Stimulated activated CD8-positive, alpha-beta memory T cell treated with anti-CD3 and anti-CD28 coated beads, Interleukin-4, amount 100 ng/mL, for 4 hours (primary cell): ENCODE measurements at places on chromosomes 2 and 18.

DNA sequence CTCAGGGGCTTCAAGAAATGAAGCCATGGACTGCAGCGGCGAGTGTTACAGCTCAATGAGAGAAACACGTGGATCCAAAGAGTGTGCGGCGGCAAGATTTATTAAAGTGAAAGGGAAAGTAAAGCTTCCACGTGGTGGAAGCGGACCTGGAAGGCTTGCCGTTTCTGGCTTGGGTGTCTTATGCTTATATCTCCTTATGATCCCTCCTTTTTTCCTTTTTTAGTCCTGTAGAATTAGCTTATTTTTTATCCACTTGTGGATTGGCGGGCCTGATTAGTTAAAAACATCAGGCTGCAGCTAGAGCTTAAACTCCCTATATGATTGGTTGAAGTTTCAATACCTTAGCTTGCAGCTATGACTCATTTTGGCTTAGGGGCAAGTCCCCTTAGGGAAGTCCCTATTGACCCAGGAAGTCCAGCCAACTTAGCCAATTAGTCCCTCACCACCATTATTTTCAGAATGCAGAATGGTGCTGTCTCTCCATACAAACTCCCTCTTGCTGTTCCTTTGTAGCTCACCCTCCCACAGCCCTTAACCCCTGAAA, 11.6 kb upstream of the HNMT start:
- no peak for DNase-seq

DNA sequence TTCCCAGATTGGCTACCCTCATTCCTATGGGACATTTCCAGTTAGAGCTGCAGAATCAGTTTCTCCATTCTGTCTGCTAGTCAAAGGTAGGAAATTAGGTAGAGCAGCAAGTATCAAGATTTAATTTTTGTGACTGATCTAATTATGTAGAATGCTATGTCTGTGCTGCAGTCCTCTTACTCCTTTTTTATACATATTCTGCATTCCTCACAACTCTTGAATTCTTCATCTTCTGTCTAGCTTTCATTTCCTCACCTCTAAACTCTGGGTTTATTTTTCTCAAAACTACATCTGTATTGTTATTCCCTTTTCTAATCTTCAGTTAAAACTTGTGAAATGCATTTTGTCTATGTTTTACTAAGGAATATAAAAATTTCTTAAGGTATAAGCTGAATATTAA, 8.6 kb downstream of the SGO2 start:
- no peak for DNase-seq

GRCh38 chr18:55427951-55428350, 160.0 kb downstream of the TCF4 start:
- DNase-seq = no peak

GRCh38 chr2:206328974-206329373, 54.5 kb downstream of the ZDBF2 start:
- DNase-seq = no peak

DNA sequence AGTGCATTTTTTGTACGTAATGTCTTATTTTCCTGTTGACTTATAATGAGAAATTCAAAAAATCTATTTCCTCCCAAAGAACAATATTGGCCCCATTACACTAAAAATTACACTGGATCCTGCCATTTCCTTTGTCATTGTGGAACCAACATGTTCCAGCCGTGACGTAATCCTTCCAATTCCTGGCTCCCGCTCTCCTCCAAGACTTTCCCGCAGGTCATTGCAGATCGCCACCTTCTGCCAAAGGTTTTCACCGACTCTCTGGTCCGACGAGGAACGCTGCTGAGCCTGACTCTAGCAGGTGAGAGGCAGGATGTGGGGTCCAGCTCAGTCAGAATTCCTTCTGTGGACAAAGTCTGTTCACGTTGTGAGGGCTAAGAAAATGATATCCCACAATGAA, 38.0 kb downstream of the PTGR3 start:
- DNase-seq = no peak

DNA sequence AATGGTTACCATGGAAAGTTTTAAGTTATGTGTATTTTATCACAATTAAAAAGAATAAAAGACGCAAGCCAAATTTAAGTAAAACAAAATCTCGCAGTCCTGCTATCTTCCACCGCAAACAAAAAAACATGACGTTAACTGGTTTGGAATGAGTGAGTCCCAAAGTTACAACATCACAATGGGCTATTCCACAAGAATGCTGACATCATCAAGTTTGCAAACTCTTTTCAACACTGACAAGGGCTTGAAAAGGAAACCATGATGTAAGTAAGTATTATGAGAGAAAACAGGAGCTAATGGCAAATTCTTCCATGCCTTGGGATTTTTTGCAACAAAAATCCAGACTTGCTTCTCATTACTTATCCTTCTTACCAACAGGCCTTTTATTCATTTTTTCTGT, 31.1 kb downstream of the SIGLEC15 start:
- no peak for DNase-seq

DNA sequence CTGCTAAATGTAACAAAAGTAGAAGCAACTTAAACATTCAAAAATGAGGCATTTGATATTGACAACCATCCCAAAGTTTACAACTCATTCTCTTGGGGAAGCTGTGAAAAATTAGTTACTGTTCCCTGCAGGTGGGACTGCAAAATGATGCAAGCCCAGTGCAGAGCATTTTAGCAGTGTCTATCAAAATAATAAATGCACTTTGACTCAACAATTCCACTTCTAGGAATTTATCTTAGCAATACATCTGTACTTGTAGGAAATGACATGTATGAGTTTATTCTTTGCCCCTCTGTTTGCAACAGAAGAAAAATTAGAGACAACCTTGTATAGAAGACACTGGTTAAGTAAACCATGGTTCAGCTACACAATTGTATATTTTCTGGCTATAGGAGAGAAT, 48.0 kb upstream of the TLK1 start:
- DNase-seq = no peak

GRCh38 chr2:12856934-12857601, 140.3 kb downstream of the TRIB2 start:
- no peak for DNase-seq

GRCh38 chr2:102313950-102314349, 2.6 kb downstream of the IL1RL1 start:
- DNase-seq = no peak

- DNase-seq = no peak
These were observed 23.9 kb upstream of the ALLC start for GRCh38 chr2:3633982-3634595.

- DNase-seq = no peak
These were observed 709 bp downstream of the UGP2 start for GRCh38 chr2:63842149-63843061.

GRCh38 chr18:7918701-7919100, 351.6 kb downstream of the PTPRM start:
- no peak for DNase-seq

DNA sequence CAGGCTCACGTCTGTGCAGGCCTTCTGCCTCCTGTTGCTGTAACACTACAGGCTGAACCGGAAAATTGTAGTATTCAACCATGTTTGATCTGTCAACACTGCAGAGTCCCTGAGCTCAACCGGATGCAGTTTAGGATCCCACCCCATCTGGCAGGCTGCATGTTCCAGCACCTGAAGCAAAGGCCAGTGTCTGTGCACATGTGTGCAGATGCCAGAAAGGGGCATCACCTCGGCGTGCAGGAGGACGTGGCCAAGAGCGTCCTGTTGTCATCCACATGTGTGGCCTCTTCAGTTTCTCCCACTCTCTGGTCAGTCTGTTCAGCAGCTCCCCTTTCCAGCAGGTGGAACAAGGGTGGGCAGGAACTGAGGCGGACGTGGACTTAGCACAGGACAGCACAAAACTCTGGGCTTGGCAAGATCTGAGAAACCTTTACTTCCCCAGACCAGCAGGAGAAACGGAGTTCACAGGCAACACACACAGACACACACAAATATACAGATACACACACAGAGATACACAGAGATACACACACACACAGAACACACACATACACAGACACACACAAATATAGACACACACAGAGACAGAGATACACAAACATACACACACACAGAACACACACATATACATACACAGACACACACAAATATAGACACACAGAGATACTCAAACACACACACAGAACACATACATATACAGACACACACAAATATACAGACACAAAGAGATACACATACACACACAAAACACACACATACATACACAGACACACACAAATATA, 111.3 kb downstream of the NDUFA10 start:
- no peak for DNase-seq

- DNase-seq = no peak
These were observed 19.8 kb downstream of the TET3 start for GRCh38 chr2:74004212-74005182.

- DNase-seq = no peak
These were observed 68.9 kb upstream of the FZD7 start for GRCh38 chr2:201964631-201965206.

DNA sequence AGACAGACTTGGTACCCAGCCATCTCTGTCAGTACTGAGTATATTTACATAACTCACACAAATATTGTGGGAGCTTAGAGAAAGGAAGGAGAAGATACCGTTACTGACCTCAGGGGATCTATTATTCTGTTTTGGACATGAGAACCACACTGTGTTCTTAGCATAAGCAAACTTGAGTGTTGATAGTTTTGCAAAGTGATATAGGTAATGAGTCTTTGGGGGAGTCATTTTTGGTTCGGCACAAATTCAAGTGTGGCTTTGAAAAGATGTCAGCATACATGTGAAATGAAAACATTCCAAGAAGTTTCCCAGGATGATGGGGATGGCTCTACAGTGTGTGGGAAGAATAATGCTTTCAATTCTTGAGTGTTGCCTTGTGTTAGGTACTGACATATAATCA, 24.1 kb downstream of the SMARCAL1 start:
- no peak for DNase-seq

- DNase-seq = no peak
These were observed 214.7 kb downstream of the CYP26B1 start for GRCh38 chr2:71932780-71933466.

DNA sequence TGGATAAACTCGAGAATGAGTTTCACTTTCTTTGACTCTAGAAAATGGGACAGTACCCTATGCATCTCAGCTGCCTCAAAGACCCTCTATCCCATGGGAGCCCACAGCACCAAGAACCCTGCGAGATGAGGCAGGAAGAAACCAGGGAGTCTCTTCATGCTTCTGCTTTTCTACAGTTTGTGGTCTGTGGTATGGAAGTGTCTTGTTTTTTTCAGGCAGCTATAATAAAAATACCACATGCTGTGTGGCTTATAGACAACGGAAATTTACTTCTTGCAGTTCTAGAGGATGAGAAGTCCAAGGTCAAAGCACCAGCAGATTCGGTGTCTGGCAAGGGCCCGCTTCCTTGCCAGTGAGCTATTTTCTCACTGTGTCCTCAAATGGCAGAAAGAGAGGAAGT, 257.9 kb downstream of the SUCLG1 start:
- DNase-seq = no peak

- no peak for DNase-seq
These were observed 199.5 kb upstream of the DDX18 start for GRCh38 chr2:117614823-117615534.

DNA sequence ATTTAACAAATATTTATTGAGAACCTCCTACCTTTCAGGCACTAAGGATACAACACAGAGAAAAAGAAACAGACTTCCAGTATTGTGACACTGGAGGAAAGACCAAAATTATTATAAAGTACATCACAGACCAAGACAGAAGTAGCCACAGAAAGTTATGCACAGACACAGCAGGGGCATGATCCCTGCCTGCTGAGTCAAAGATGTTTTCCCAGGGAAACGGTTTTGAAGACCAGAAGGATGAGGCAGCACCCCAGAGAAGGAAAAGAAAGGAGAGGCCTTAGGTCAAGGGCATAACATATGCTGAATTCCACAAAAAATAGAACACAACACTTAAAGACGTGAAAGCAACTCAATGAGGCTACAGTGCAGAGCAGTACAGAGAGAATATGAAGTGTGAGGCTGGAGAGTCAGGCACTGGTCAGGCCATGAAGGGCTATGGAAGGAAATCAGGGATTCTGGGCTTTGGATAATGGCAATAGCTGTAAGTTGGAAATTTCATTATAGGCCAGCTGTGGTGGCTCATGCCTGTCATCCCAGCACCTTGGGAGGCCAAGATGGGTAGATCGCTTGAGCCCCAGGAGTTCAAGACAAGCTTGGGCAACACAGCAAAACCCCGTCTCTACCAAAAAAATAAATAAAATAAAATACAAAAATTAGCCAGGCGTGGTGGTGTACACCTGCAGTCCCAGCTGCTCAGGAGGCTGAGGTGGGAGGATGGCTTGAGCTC, 8.2 kb downstream of the ADAM17 start:
- no peak for DNase-seq

DNA sequence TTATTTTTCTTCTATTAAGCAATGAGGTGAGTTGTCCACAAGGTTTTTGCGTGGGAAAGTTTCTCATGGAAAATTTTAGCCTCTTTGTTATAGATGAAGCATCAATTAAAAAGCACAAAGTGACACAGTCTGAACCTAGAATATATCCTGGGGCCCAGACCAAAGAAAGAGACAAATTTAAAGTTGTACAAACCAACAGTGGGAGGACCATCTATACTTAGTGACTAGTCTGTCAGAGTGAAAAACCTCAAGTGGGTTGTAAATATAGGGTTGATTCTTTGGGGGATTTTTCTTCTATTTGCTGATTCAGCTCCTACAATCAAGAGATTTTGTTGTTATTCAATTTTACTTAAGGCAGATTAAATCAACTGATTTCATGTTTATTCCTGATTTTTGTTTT, 256.2 kb downstream of the SATB2 start:
- DNase-seq = no peak

DNA sequence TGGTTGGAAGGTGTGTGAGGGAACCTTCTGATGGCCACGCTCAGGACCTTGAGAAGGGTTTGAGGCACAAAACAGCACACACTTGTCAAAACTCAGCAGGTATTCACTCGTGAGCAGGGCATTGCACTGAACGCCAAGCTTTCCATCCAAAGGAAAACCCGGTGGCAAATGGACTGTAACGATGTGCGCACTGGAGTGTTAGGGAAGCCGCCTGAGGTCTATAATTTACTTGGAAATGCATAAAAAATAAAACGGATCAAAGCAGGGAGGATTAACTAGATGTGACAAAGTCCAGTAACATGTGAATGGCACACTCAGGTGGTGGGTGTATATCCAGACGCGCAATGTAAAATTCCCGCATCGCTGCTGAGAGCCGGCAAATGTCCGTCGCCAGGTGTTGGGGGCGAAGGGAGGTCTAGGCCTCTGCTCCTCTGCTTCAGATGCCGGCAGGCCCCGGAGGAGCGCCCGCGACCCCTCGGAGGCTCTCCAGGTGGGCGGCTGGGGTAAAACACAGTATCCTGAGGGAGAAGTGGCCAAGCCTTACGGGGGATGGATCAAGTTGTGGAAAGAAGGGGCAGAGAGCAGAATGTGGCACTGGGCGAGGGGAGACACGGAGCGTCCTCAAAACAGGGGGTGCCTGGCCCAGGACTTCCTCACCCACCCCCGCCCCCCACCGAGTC, 15.3 kb downstream of the HES6 start:
- no peak for DNase-seq

- no peak for DNase-seq
These were observed 797 bp downstream of the KLHL14 start for GRCh38 chr18:32771871-32772580.

DNA sequence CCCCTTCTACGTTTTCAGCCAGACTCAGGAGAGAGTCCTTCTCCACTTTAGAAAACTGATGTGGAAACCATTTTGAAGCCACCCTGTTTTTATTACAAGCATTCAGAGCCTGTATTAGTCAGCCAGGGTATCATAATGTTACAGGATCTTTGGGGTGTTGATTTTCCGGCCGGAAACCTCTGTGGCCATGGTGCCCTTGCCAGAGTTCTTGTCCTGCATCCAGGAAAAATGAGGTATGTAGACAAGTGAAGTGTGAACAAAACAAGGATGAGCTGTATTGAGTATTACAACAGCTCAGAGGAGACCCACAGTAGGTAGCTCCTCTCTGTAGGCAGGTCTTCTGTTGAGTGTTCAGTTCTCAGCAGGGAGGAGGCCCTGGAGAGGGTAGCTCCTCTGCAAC, 241.0 kb upstream of the COPS8 start:
- DNase-seq = no peak
